Stimulated activated CD4-positive, alpha-beta T cell treated with anti-CD3 and anti-CD28 coated beads, Interleukin-15, amount 100 ng/mL, for 24 hours (primary cell): ENCODE measurements at places on chromosomes 5 and 9.

GRCh38 chr9:137383784-137384756 lies 38.9 kb downstream of the EXD3 start:
- no peak for DNase-seq

- DNase-seq = no peak
Observed at GRCh38 chr5:101532430-101532829, 629.3 kb upstream of the ST8SIA4 start.

DNA sequence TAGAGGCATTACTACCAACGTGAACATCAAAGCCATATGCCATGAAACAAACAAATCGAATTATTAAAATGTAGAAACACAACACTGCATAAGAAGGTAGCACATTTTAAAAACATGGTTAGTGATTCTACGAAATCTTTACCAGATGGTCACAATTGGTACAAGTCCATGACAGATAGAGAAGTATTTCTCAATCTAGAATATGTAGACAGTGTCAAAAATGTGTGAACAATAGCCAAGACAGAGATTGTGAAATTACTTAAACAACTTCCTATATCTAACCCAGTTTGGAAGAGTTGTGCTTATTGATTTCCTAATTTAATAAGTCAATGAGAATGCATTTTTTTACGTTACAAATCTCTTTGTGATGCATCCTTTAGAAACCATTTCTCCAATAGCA lies 1121.6 kb downstream of the MAT2B start:
- DNase-seq = no peak

GRCh38 chr5:91293131-91293530 lies 90.0 kb downstream of the ARRDC3 start:
- no peak for DNase-seq

DNA sequence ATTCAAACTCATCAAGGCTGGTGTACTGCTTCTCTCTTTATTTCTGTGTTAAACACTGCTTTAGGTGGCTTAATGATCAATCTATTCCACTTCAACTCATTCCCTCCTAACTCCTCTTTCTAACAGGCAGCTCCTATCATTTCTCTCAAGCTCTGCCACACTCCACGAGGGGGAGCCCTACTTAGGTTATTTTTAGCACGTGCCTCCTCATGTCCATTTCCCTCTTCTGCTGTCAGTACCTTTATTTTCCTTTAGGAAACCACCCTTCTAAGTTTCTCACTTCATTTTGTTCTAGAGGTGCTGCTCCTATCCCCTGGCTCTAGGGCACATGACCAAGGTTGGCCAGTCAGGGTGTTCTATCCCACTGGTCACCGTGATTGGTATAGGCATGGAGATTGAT lies 6.7 kb upstream of the BRINP1 start:
- peak; percentile 2 for DNase-seq

- DNase-seq = no peak
Observed at GRCh38 chr5:130528474-130528873, 624.2 kb downstream of the CHSY3 start.

DNA sequence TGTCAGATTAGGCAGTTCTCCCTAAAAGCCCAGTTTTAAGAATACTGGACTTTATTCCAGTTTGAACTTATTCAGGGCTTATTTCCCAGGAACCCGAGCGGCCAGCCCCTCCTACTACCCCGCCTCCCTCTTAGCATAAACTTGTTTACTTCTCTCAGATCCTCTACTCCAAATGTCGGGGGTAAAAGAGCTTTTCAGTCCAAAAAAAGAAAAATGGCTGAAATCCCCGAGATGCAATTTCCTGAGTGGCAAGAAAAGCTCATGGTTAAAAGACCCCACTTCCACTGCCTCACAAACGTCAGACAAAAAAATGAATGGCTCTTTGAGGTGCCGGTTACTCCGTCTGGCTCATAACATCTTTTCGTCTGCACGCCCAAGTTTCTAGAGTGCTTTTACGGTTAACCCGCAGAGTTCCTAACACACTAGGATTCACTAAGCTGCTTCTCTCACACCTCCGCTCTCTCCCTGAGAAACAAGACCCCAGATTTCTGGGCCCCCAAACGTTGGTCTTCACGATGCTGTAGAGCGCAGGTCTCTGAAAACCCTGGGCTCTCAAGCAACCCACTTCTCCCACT lies 402 bp downstream of the BRD8 start:
- peak; percentile 48 for DNase-seq

- DNase-seq = no peak
Observed at GRCh38 chr9:1414711-1415131, 364.6 kb downstream of the DMRT2 start.

GRCh38 chr9:79988126-79988525 lies 416.4 kb downstream of the TLE4 start:
- no peak for DNase-seq
